ENCODE measurements at places on chromosomes 5 and 9.

GRCh38 chr9:72734631-72735030 is 213.2 kb downstream of the TMC1 start:
- no peak for DNase-seq

GRCh38 chr5:155088811-155089210 is 75.3 kb downstream of the KIF4B start:
- no peak for DNase-seq

DNA sequence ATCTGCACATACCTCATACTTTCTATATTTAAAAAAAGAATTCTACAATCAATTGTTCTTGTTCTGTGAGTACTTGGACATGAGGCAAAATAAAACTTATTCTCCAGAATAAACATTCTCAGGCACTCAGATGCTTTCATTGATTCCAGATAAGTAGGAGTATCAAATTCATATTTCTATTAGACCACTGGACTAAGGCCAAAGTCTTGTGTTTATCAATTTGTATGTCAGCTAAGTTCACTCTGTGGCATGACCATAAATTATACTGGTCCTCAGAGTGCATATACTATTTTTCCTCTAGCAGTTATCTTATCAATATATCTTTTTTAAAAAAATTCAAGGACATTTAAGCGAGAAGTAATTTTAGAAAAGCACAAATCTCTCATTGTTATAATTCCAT is 28.2 kb downstream of the CDH10 start:
- DNase-seq = no peak

- peak; percentile 8 for DNase-seq
Measured at GRCh38 chr5:53749621-53750020, 189.2 kb downstream of the NDUFS4 start.

GRCh38 chr5:87746341-87746740 is 333.6 kb upstream of the CCNH start:
- no peak for DNase-seq

DNA sequence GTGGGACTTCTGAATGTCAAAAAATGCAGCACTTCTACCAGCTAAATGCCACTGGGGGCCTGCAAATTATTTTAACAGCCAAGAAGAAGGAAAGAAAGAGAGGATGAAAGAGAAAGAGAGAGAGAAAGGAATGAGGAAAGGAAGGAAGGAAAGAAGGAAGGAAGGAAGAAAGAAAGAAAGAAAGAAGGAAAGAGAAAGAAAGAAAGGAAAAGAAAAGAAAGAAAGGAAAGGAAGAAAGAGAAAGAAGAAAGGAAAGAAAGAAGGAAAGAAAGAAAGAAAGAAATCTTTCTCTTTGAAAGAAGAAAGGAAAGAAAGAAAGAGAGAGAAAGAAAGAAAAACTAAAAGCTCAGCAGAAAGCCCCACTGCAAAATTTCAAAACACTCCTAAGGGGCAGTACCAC is 69.2 kb upstream of the SV2C start:
- no peak for DNase-seq

GRCh38 chr5:80406980-80407734 is 707 bp upstream of the ZFYVE16 start:
- no peak for DNase-seq

DNA sequence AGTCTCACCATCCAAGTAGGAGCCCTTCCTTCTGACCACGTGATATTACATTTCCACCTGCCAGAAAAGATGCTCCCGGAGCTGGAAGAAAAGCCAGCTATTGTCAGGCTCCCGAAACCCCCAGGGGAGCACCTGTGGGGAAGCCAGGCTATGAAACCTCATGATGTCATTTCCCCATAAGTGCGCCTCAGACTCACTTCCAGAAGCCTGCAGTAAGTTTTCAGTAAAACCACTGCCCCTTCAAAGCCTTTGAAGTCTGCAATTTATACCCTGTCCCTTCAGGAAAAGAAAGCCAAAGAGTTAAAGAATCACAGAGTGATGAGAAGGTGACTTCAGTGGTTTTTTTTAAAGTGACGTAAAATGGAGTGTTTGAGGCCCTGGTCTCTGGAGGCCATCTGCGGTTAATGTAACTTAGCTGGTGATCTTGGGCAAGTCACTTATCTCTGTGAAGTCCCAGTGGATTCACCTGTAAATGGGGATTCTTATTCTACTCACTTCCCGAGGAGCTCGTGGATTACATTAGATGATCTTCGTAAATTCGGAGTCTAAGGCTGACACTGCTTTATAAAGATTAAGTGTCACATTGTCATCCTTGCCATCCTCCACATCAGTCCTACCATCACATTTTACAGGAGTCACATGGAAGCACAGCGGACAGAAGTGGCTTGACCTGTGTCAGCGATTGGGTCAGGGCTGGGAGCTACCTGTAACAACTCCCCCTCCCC is 2.6 kb upstream of the SEMA6A start:
- DNase-seq = no peak

GRCh38 chr5:6750142-6750840 is 37.1 kb downstream of the TENT4A start:
- no peak for DNase-seq

GRCh38 chr9:5460157-5460556 is 9.8 kb downstream of the CD274 start:
- no peak for DNase-seq

GRCh38 chr9:89807682-89808075 is 202.9 kb downstream of the GADD45G start:
- DNase-seq = no peak

GRCh38 chr9:134484479-134484878 is 157.1 kb upstream of the COL5A1 start:
- DNase-seq = no peak

- DNase-seq = no peak
Measured at GRCh38 chr5:17395106-17395880, 102.7 kb upstream of the TAF11L2 start.

- no peak for DNase-seq
Measured at GRCh38 chr9:106632621-106633020, 230.3 kb upstream of the ZNF462 start.

- no peak for DNase-seq
Measured at GRCh38 chr9:81379655-81380054, 309.7 kb downstream of the TLE1 start.

GRCh38 chr9:134943411-134943810 is 25.7 kb upstream of the FCN1 start:
- no peak for DNase-seq

GRCh38 chr5:16549491-16550206 is 67.1 kb downstream of the RETREG1 start:
- DNase-seq = no peak

DNA sequence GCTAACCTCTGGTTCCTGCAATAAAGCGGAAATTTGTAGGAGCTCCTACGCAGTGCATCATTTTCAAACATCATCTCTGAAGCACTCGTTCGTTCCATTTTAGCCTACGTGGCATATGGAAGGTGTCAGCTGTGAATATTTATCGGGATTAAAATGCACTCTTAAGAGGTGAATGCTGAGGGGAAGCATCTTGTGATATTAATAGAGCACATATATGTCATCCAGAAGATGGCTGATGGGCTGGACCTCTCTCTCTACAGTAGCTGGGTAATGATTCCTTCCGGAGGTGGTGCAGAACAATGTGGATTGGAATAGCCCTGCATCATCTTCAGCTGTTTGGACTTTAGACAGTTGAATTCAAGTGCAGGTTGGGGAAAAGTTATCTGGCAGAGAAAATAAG is 478.7 kb downstream of the DMAC1 start:
- peak; percentile 13 for DNase-seq

DNA sequence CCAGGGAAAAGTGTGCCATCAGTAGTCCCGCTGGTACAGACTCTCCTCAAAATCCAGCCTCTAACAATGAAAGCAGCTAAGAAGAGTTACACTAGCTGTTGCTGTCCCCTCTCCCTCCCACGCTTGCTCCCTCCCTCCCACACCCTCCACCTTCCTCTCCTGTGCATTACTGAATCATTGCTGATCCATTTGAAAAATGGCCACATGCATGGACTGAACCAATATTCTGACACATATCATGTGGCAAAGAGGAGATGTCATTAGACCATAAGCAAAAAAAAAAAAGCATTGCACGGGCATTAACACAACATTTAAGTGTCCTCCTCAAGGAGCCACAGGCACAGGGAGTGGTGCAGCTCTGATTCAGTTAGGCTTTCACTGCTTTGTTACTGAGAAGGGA is 37.9 kb downstream of the LHFPL2 start:
- DNase-seq = no peak

- no peak for DNase-seq
Measured at GRCh38 chr9:134971196-134971595, 53.5 kb upstream of the FCN1 start.

GRCh38 chr9:93897075-93897970 is 57.8 kb downstream of the BARX1 start:
- DNase-seq = no peak

DNA sequence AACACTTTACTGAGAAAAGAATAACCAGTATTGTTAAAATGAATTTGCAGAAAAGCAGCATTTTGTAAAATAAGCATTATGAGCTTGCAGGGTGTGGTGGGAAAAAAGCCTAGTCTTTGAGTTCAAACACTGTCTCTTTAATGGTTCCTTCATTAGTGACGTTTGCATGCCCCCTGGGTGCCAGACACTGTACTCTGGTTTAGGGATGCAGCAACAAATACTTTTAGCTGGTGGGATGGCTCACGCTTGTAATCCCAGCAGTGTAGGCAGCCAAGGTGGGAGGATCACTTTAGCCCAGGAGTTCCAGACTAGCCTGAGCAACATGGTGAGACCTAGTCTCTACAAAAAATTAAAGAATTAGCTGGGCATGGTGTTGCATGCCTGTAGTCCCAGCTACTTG is 62.3 kb downstream of the MAST4 start:
- no peak for DNase-seq

DNA sequence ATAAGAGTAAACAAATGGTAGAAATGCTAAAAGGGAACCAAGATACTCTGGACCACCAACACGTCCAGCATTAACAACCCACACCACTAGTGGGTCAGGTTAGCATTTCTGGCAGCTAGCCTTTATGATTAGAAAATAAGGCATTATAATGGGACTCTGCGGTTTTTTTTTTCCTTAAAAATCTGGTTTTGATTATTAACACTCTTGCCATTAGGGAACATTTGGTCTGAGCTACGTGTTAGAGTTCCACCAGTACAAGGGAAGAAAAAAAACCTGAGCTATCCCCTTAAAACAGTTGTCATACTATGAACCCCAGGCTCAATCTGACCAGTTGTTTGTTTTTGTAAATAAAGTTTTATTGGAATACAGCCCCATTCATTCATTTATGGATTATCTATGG is 110.4 kb downstream of the NTRK2 start:
- no peak for DNase-seq

DNA sequence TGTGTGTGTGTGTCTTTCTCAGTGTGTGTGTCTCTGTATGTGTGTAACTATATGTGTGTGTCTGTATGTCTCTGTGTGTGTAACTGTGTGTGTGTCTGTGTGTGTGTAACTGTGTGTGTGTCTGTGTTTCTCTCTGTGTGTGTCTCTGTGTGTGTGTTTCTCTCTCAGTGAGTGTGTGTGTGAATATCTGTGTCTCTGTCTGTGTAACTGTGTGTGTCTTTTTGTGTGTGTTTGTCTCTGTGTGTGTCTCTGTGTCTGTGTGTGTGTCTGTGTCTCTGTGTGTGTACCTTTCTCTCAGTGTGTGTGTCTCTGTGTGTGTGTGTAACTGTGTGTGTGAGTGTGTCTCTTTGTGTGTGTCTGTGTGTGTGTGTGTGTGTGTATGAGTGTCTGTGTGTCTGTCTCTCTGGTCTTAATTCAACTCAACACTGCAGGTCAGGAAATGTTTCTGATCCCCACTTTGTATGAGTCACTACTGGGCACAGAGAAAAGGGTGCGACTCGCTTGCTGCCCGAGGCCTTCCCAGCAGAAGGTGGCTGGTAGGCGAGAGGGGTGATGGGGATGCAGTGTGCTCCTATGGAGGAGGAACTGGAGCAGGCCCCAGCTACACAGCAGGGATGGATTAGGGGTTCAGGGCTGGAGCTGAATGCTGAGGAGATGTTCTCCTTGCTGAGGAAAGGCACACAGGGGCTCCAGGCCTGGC is 52.1 kb downstream of the NSG2 start:
- no peak for DNase-seq

- no peak for DNase-seq
Measured at GRCh38 chr9:91098203-91098850, 263.4 kb downstream of the AUH start.

GRCh38 chr5:89087551-89088318 is 204.8 kb upstream of the MEF2C start:
- DNase-seq = peak; percentile 53

DNA sequence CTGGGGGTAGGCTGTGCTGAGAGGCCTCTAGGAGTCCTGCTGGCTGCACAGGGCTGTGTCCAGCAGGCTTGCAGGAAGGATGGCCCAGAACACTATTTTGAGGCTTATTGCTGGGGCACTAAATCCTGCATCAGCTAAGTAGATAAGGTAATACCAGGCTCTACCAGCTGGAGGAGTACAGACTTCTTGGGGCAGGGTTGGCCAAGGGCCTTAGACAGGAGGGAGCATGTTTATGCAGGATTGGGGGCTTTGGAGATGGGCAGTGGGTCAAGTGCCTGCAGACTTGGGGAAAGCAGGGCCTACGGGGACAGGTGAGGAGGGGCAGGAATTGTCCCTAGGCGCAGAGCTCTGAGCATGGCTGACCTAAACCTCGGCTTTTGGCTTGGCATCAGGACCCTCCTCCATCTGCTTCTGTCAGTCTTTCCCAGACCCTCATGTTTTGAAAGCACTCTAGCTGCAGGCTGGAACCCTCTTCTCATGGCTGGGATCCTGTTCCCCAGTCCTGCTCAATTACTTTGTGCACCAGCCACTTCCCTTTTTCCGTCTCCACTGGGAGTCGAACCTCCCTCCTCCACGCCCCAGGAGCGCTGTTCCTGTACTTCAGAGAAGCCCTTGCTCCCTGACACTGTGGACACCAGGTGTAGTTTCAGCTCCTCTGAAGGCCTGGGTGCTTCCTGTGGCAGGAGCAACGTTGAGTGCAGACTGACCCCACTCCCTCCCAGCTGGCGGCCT is 61.0 kb upstream of the SPTLC1 start:
- peak; percentile 33 for DNase-seq

DNA sequence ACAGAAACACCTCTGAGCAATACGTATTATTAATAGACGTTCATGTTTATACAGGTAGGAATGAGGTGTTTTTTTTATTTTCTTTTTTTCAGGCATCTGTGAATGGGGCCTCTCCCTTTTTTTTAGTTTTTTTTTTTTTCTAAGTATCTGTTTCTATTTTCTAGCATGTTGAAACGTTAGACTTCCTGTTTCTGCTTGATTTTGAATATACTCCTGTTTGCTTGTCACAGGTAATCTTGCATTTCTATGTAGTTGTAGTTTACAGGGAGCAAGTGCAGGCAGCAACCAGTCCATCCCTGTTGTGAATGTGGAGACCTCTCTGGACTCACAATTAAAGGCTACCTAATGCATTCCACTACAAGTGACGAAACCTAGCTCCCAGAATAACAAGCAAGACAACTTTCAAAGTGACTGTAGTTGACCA is 22.8 kb upstream of the TNFAIP8 start:
- DNase-seq = no peak

- no peak for DNase-seq
Measured at GRCh38 chr9:95037789-95038521, 279.6 kb downstream of the FANCC start.

DNA sequence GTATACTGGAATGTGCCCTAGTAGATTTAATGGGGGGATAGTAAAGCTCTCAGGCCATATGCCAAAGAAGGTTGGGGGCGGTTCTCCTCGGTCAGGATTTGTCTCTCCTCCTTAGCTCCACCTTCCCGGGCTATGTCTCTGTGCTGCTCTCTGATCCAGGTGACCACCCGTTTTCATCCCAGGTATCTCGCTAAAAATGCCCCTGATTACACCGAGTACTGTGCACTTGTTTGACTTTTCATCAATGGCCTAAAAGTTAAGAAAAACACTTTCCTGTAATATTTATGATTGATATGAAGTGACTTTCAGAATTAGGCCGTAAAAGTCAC is 724 bp downstream of the NDUFS6 start:
- peak; percentile 10 for DNase-seq

GRCh38 chr5:43616535-43616934 is 13.6 kb downstream of the NNT start:
- peak; percentile 67 for DNase-seq
